ENCODE measurements at places on chromosomes 2 and 18.
A peak's percentile ranks its signal among the peaks of the same experiment; 100 is the strongest.

DNA sequence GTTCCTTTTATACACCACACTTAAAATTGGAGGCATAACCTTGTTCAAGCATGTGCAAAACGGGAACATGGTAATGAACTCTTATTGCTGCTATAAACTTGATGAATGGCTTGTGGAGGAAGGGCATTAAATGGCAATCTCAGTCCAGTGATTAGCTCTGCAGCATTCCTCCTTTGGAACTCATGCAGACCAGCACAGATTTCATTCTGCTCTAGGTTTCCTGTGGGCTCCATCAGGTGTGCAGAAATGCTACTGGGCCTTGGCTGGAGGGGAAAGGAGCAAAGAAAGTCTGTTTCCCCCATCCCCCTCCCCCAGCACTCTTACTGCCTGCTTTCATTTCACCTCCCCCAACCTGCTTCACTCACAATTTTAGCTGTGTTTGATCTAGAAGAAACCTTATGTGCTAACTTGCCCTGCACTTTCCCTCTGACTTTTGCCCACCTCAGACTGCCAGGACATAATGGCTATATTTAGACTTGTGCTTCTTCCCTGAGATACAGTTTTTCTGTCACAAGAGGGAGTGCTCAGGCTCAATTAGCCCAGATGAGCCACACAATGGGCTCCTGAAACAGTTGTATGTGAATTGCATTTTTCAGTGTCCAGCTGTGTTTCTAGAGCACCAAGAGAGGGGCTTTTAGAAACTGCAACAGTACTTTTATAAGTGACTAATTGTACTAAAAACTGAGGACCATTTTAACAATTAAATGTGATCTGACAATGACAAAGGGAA, 109.8 kb downstream of the FSHR start:
- no peak for DNase-seq

DNA sequence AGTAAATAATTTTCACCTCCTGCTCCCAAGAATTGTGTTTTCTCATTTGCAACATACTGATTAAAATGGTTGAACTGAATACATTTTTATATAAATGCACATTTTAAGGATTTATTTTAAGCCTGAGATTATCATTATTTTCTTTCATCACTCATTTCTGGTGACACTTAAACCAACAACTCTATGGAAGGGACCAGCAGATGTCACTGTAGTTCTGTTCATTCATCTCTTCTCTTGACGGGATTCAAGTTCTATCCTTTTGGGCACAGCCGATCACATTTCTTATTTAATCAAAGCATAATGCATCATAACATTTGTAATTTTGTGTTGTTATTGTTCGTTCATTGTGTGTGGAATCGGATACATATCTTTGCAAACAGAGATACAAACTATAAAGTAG, 417.9 kb downstream of the HRH4 start:
- DNase-seq = no peak

GRCh38 chr2:231795525-231796327, 9.5 kb downstream of the COPS7B start:
- no peak for DNase-seq

DNA sequence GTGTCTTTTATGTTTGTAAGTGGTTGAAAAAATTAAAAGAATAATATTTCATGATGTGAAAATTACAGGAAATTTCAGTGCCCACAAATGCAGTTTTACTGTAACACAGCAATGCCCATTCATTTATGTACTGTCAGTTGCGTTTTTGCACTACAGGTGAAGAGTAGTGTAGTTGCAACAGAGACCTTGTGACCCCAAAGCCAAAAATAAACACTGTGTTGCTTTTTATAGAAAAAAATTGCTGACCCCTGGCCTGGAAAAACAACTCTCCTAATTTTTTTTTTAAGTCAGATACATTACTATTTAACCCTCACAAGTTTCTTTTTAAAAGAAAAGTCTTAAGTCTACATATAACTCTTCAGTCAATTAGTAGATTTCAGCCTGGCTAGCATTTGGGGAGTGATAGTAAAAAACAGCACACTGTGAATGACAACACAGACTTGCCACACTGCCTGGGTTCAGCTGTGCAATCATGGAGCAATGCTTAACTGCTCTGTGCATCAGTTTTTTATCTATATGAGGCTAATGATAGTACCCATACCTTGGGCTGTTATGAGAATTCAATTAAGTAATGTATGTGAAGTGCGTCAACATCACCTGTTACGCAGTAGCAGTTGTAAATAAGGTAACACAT, 8.1 kb downstream of the KLHL14 start:
- DNase-seq = no peak

- no peak for DNase-seq
These were observed 23.7 kb downstream of the DDX1 start for GRCh38 chr2:15615301-15615920.

- DNase-seq = no peak
These were observed 9.4 kb downstream of the PELI1 start for GRCh38 chr2:64134813-64135212.

DNA sequence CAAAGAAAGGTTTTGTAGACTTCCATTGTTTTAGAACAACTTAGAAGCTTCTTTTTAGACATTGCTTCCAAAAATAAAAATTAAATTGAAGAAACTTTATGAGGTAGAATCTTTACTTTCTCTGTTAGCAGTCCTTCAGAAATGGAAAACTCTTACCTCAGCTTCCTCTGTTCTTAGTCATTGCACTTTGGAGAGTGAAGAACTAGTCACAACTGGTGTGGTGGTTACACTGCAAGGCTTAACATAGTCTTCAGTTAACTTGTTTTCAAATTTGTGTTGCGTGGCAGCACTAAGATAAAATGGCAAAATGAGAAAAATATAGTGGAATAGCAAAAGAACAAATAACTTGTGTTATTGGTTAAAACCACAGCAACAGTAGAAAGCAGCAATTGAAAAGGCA, 332.6 kb downstream of the KIAA1328 start:
- DNase-seq = no peak

- no peak for DNase-seq
These were observed 108.9 kb downstream of the TPO start for GRCh38 chr2:1521878-1522830.

DNA sequence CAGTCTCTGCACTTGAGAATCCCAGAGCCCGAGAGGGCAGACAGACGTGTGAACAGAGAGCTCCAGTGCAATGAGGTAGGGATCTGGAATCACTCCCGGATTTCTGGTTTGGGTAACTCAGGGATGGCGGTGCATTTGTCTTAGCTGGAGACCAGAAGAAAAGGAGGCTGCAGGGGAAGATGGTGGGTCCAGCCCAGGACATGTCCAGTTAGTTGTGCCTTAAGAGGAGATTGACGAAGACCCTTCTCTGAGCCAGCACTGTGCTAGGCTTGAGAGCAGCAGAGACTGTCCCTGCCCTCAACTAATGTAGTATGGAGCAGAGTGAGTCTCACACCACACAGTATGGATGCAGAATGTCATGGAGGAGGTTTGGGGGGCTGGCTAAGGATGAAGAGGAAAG, 150.6 kb upstream of the COPS8 start:
- no peak for DNase-seq

DNA sequence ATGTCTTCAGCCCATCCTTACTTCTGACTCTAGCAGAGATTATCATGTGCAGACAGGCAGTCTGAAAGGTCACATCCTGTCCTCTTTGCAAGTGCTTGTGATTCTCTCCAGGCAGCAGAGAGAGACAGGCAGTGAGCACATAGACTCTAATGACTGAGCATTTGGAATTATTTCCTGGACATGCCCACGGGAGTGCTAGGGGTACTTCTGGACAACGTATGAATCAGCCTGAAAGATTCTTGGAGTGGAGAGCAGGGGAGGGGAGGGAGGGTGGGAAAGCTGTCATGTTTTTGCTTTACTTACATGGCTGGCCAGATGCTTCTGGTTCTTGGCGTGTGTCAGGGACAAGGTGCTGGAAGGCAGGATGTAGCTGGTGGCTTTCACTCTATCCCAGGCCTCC, 150.6 kb downstream of the RIF1 start:
- no peak for DNase-seq

DNA sequence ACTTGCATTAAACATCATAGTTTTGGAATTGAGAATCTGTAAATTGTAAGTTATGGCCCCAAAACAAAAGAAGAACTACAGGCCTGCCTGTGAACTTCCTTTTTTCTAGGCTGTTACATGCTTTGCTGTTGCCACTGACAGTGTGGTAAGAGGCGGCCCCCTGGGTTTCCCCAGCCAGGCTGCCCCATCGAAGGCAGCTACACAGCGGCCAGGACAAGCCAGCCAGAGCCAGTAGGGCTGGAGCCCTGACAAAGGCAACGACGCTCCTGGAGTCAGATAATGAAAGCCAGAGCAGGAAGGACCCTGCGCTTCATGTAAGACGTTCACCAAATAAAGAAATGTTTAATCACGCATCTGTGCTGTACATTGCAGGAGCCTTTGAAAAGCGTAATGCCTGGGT, 55.0 kb downstream of the ANKRD44 start:
- peak; percentile 66 for DNase-seq

DNA sequence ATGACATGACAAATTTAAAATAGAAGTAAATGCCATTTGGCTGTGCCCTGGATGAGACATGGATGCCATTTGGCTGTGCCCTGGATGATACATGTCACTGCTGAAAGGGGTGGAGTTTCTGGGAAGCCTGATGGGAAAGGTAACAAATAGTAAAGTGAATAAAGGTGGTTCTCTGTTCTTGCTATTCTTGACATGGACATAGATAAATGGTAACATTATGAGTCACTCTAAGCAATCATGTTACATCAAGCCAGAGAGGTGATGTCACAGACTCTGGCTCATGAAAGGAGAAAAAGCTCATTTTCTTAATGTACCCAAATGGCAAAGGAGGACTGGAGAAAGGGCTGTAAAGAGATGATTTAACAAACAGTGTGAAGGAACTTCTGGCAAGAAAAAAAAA, 86.4 kb downstream of the EML6 start:
- DNase-seq = no peak

DNA sequence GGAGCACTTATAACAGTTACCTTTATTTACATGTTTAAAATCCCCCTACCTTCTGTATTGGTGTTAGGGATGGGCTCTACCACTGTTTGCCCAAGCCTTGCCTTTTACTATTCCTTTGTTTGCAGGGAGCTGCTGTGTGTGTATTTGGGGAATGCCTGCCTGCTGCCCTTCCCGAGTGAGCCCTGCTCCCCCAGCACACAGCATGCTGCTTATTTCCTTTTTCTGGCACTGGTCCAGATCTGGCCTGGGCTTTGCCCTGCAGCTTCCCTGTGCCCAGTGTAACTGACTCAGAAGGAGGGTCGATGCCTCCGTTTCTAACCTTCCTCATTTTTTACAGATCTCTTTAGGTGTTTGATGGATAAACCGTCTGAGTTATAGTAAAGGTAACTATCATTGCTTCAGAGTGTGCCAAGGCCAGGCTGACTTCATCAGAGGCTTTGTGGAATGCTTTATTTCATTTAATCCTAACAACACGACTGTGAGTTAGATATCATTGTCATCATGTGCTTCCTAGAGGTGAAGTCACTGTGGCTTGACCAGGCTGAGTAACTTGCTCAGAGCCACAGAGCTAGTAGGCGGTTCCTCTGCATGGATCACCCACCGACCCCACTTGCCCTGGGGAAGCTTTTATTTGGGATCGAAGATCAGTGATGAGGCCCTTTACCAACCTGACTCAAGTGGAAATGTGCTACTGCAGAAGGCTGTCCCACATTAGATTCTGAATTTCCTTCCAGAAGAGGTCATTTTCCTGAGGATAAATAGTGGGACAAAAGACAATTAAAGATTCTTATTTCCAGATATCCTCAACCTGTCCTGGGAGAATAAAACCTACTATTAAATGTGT, 238.8 kb downstream of the ZNF407 start:
- DNase-seq = no peak

GRCh38 chr2:96427917-96428316, 77.2 kb downstream of the NEURL3 start:
- no peak for DNase-seq

- DNase-seq = no peak
These were observed 29.1 kb upstream of the SLC16A14 start for GRCh38 chr2:230097841-230098240.

DNA sequence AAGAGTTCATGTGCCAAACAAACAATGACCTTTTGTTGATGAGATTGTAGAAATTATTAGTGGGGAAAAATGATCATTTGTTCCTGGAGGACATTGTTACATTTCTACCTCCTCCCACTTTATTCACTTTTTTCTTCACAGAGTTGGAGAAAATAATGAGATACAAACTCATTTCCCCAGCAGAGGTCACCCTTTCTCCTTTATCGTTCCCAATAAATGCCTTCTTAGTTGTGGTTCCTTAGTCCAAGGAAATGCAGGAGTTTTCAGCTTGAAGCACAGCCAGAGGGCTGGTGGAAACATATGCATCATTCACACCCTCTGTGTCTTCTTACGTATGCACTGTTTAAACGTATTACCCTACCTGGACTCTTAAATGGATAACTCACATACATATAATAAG, 108.8 kb downstream of the SLC4A3 start:
- DNase-seq = no peak

GRCh38 chr2:36578343-36579296, 19.3 kb downstream of the FEZ2 start:
- no peak for DNase-seq

- no peak for DNase-seq
These were observed 260.8 kb downstream of the RDH14 start for GRCh38 chr2:18299423-18300212.

DNA sequence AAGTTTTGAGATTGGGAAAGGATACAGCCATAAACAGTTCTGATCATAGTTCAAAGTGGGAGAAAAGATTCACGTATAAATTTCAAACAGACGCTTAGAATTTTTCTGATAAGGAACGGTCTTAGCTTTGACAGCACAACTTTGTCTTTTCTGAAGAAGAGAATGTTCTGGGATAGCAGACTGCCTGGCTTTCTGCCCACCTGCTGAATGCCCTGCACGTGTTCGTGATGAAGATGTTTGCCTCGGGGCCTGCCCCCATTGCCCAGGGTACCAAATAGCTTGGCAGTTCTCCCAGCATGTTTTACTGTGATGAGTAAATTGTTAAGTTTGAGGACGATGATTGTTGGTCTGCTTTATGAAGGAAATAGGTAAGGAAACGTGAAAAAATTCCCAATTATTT, 4.6 kb downstream of the MRPL33 start:
- no peak for DNase-seq

GRCh38 chr2:209368406-209368805, 55.4 kb upstream of the MAP2 start:
- no peak for DNase-seq

GRCh38 chr18:22345718-22346117, 72.0 kb downstream of the CTAGE1 start:
- no peak for DNase-seq

DNA sequence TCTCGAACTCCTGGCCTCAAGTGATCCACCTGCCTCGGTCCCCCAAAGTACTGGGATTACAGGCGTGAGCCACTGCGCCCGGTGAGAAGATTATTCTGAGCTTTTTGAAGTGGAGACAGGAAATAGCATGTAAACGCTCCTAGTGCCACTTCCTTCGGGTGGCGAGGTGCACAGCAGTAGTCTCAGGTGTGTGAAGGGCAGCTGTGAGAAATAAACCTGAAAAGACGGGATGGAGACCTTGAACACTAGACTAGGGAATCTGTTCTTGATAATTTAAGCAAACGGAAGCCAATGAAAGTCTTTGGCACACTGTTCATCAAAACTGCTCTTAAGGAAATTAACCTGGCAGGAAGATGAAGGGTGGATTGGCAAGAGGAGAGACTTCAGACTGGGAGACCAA, 439 bp upstream of the PLEKHH2 start:
- no peak for DNase-seq
